ENCODE measurements at places on chromosomes 3 and 15.

DNA sequence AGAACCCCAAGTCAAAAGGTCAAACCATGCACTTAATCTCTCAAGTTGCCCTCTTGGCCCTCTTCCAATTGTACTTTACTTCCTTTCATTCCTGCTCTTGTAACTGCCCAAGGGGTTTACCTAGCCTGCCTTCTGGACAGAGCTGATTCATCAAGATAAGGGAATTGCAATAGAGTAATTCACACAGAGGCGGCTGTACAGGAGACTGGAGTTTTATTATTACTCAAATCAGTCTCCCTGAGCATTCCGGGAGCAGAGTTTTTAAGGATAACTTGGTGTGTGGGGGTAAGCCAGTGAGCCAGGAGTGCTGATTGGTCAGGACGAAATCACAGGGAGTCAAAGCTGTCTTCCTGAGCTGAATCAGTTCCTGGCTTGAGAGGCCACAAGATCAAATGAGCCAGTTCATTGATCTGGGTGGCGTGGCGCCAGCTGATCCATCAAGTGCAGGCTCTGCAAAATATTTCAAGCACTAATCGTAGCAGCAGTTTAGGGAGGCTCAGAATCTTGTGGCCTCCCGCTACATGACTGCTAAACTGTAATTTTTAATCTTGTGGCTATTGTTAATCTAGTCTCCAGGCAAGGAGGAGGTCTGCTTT, 590.0 kb downstream of the EPHA3 start:
- no peak for DNase-seq

DNA sequence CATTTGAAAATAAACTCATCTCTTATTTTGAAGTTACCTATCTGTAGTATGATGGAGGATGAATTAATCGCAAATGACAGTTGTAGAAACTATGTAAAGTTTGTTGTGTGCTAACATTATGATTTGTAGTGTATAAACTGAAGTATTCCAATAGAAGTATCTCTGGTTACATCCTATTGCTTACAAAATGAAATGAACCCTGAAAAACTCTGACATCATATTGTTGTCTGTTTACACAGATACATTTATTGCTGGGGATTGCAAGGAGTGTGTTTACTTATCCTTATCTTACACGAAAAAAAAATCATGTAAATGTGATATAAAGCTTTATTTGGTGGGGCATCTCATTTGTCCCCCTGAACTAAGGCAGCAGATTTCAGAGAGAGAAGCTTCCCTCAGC, 2.6 kb upstream of the ABHD10 start:
- DNase-seq = no peak

DNA sequence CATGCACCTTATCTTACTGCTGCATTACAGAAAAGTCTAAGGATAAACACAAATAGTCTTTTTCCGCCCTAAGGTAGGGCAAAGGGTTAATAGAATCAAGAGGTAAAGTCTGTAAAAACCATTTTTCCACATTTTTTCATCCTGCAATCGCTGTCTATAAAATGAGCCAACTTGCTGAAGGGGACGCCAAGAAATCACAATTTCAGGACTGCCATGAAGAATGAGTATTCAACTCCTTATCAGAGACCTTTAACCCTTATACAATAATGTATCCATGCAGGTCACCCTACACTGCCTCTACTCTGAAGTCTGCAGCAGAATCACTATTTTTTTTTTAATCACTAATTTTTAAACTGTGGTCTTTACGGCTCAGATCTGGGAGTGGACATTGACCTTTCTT, 1.1 kb upstream of the DNAJC13 start:
- DNase-seq = no peak

- no peak for DNase-seq
Observed at GRCh38 chr3:124950026-124950425, 15.5 kb upstream of the MUC13 start.

- no peak for DNase-seq
Observed at GRCh38 chr15:88872106-88872505, 23.2 kb downstream of the HAPLN3 start.
